ENCODE measurements at places on chromosomes 16 and 17.

GRCh38 chr17:2084766-2085647 is 30.1 kb downstream of the HIC1 start:
- no peak for DNase-seq

- DNase-seq: no peak
Measured at GRCh38 chr17:38452719-38453118, 24.5 kb downstream of the ARHGAP23 start.

- DNase-seq: no peak
Measured at GRCh38 chr16:73140929-73141328, 93.0 kb upstream of the ZFHX3 start.

DNA sequence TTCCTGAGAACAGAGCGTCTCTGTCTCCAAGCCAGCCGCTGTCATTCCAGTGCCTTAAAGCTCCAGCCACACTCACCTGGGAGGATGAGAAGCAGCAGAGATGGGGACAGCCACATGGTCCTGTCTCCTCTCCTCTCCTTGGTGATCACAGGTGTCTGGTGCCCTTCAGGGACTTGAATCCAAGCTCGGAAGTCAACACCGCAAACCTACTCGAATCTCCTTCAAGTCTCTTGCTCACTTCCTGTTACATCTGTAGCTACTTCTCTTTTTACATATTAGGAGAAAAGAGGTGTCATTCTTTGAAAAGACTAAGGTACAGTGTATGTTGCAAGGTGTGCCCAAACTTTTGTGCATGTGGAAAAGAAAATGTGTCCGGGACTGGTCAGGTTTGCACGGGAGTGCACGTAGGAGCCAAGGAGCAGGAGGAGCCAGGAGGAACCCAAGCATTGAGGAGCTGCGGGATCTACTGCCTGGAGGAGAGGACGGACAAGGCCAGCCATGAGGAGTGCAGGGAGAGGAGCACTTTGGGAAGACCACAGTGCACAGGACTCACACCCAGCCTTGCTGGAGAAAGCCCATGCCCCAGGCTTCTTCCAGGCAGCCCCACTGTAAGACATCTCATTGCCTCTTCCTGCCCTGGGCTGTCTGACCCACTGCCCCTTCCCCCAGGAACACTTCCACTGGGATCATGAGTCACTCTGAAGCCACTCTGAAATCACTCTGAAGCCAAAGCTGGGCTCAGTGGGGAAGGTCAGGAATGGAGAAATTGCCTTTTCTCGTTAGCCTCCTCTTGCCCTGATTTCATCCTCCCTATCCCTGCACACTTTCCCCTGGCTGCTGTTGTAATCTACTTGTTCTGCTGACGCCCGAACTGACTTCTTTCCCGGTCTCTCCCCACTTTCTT is at the start of gene CD300LD:
TSS of gene CD300LD (minus strand) at position 197 of the 904 bp plus-strand sequence. CDS start at position 116, 81 bp downstream.
- no peak for DNase-seq

GRCh38 chr17:914561-914960 is 65.0 kb downstream of the NXN start:
- DNase-seq: no peak

- no peak for DNase-seq
Measured at GRCh38 chr17:14693382-14693781, 392.5 kb downstream of the HS3ST3B1 start.

DNA sequence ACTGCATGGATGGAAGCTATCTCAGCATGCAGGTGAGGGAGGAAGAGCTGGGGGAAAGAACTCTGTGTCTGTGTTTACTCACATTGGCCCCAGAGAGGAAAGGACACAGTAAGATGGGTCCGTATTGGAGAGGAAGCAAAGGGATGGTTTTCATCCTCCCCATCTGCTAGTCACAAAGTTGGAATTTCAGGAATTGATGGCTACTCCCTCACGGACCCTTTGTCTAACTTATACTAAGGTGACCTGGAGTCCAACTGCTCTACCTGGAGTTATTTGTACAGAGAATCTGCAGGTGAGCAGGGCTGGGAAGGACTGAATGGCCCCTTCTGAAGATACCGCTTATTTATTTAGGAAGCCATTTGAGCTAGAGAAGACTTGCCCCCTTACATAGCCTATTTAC is 55.1 kb downstream of the WNT3 start:
- no peak for DNase-seq

- DNase-seq: no peak
Measured at GRCh38 chr17:57612202-57613071, 132.7 kb downstream of the CCDC182 start.

GRCh38 chr17:6098050-6098822 is 28.1 kb downstream of the WSCD1 start:
- no peak for DNase-seq

GRCh38 chr17:58315750-58316149 is 12.8 kb downstream of the TSPOAP1 start:
- no peak for DNase-seq

- no peak for DNase-seq
Measured at GRCh38 chr16:65793781-65794180, 572.7 kb upstream of the CDH5 start.

GRCh38 chr16:61595605-61596004 is 440.6 kb downstream of the CDH8 start:
- no peak for DNase-seq

DNA sequence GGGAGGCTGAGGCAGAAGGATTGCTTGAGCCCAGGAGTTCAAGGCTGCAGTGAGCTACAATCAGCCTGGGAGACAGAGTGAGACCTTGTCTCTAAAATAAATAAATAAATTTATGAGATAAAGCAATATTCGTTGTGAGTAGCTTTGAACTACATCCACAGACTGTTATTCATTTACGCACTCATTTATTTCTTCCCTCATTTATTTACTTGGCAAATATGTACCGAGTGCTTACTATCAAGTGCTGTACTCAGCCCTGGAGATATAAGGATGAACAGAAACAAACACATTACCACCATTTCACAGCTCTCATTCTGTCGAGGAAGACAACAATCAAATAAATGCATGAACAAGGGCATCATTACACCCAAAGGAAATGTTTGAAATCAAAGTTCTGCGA is 24.7 kb upstream of the UMOD start:
- no peak for DNase-seq

- DNase-seq: no peak
Measured at GRCh38 chr16:20878682-20879147, 21.4 kb downstream of the DCUN1D3 start.
